ENCODE measurements at places on chromosomes 6 and 20. TPM values are rescaled to one million over a fixed set of nuclear protein-coding genes. Genes with fewer than 3 reads are reported as not detected.
A peak's percentile ranks its signal among the peaks of the same experiment; 100 is the strongest.

The DEFB132 gene
- 0.96 TPM for total RNA-seq

The FAM209A gene
- not detected for total RNA-seq

The NRN1 gene
- 81.4 TPM for total RNA-seq

The NFATC2 gene
- total RNA-seq = 11.9 TPM

The TRIM40 gene
- total RNA-seq = not detected

The FOXA2 gene
- not detected for total RNA-seq

The MOXD1 gene
- total RNA-seq = 1.8 TPM

GRCh38 chr6:163708466-163708865 is 293.9 kb downstream of the QKI start:
- DNase-seq = no peak

GRCh38 chr20:40104959-40105358 is 584.1 kb downstream of the MAFB start:
- DNase-seq = no peak

DNA sequence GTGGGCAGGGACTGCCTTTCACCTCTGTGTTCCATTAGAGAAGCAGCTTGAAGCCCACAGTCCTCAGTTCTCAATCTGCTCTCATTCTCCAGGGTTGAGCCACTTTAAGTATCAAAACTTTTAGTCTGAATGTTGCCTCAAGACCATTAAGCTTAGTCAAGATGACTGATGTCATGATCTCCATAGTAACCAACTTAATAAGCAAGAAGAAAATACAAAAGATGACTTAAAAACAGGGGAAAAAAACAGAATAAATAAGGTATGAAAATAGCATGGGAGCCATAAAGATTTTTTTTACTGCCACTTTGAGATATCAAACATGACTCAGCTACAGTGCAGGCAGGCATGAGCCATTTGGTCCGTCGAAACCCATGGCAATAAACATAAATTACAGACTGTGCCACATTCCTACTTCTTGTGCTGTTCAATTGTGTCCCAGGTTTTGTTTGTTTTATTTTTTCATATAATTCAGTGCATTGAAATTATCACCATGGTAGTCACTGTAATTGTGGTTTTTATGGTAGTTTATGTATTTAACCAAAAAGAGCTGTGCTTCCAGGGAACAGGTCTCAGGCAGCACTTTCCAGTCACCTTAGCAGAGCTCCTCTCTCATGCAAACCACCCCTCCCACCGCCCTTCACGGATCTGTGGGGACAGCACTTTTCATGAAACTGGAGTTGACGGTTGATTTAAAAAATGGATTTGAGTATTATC is 156.5 kb upstream of the INSM1 start:
- DNase-seq = no peak

DNA sequence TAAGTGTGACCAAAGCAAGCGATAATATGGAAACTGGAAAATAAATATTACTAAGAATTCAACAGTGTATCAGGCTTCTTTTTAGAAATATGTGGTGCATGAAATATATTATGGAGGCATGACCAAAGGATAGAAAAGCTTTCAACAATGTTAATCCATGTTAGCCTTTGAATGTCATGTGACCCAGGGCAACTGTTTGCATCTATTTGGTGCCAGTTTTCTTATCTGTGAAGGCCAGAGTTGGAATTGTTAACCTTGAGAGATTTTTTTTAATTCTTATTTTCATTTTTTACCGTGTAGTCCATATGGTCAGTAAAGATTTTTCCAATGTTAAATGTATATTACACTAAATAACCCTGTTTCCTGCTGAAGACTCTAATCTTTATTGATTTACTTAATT is 411.1 kb downstream of the BCKDHB start:
- no peak for DNase-seq

DNA sequence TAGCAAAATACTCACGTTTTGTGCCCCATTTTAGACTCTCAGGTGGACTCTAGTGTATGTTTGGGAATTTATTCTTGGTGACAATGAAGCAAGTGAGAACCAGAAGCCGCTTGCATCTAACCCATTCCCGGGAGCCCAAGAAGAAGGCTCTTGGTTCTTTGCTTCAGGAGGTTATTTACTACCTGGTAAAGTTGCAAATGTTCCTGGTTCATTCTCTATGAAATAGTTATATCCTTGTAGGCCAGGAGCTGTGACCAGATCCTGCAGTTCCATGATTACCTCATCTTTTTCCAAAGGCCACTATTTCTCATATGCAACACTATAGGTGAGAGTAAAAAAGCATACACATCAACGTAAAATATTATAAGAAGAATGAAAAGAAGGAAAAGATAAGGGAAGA is 60.9 kb upstream of the FABP7 start:
- no peak for DNase-seq

DNA sequence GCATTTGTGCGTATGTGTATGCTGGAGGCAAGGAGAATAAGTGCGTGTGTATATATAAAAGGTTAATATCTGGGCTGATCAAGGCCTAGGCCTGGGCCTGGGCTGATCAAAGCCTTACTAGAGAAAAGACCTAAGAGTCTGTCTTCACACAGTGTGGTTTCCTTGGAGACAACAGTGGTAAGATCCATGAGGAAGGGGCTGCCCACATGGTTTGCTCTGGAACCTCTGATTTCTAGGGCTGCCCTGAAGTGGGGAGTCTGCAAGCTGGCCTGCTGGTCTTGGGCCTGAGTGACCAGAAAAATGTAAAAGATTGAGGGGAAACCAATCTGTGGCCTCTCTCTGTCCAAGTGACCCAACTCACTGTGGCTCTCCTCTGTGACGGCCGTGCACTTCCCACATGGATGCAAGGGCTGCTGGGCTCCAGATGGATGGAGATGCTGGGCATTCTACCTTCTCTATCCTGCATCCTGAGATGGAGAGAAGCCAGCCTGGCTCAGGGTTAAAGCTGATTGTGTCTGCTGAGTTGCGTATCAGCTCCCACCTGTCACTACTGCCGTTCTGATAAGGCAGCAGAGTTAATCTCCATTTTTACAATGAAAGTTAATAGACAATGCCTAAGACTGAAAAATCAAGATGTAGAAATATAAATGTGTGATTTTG is 90.3 kb upstream of the NXT1 start:
- no peak for DNase-seq

GRCh38 chr6:156985309-156985708 is 208.1 kb downstream of the ARID1B start:
- DNase-seq = no peak

- DNase-seq = no peak
Measured at GRCh38 chr20:52003415-52003814, 188.2 kb downstream of the ZFP64 start.

DNA sequence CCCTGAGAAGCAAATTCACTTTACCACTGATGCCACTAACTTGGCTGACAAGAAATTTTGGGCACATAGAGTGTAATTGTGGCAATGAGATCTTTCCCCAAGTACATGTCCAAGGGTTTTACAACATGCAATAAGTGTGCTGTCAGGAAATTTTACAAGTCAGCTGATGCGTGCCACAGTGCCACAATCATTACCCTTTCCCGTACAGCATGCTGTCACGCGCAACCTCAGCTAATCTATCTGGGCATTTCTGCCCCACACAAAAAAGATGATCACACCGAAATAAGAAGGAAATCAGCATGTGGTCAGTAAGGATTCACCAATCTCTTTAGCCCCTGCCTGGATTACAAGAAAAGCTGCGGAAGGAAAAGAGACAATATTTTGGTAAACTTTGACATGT is 163.6 kb upstream of the PREP start:
- no peak for DNase-seq

DNA sequence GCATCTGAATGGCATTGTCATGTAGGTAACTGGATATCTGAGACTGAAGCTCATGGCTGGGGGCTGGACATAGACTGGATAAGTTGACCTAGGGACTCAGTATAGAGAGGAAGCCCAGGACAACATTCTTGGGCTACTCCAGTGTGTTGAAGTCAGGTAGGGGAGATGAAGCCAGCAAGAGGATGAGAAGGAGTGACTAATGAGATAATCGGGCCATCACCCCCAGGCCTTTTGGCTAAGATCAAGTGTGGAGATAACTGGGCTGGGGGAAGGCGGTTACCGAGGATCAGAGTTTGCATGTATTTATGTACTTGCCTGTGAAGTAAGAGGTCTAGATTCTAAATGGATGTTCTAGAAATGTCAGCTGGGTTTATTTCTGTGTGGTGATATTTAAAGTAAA is 73.4 kb downstream of the ELOVL2 start:
- DNase-seq = no peak

GRCh38 chr20:38604873-38605303 is 3.3 kb downstream of the ARHGAP40 start:
- peak; percentile 63 for DNase-seq

GRCh38 chr6:144006736-144007477 is 1.2 kb downstream of the PLAGL1 start:
- DNase-seq = no peak

- DNase-seq = no peak
Measured at GRCh38 chr6:165272585-165272984, 36.8 kb downstream of the C6orf118 start.

DNA sequence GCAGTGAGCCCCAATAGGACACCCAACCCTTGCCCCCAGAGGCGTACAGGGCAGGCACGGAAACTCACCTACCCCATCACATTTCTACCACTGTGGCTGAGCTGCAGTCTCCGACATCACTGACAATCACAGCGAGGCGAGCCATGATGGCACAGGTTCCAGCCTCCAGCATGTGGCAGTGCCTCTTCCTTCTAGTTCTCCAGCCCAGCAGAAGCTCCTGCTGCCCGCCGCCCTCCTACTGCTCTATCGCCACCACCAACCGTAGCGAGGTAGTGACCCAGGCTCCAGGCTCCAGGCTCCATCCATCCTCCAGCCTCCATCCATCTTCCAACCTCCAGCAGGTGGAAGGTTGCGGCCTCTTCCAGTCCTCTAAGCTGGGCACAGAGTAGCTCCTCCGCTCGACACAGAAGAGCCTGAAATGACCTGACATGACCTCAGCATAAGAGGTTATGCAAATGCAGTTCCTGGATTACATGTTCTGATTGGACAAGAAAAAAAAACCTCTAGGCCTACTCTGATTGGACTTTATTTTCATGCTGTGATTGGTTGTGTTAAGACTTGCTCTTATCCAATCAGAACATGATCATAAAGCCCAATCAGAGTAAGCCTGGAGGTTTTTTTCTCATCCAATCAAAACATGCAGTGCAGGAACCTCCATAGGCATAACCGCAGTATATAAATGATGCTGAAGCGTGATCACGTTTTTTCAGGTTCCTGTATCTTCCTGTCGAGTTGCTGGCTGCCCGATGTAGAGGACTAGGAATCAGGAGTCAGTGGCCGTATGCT is 438.9 kb upstream of the ZNF337 start:
- DNase-seq = no peak

DNA sequence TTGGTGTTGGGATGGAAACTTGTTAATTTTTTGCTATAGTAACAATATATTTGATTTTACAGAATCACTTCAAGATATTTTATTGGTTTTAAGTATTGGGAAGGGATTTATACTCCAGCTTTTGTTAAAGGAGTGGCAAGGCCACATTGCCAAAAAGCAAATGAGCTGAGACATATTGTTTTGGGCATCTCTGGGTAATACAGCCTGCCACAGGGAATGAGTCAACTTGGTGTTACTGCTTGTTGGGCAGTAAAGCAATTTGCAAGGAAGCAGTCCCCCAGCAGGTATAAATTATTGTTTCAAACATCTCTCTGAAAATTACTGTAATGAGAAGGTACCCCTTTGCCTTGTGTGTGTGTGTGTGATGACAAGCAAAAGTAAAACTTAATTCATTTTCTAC is 868.3 kb upstream of the FLRT3 start:
- no peak for DNase-seq

DNA sequence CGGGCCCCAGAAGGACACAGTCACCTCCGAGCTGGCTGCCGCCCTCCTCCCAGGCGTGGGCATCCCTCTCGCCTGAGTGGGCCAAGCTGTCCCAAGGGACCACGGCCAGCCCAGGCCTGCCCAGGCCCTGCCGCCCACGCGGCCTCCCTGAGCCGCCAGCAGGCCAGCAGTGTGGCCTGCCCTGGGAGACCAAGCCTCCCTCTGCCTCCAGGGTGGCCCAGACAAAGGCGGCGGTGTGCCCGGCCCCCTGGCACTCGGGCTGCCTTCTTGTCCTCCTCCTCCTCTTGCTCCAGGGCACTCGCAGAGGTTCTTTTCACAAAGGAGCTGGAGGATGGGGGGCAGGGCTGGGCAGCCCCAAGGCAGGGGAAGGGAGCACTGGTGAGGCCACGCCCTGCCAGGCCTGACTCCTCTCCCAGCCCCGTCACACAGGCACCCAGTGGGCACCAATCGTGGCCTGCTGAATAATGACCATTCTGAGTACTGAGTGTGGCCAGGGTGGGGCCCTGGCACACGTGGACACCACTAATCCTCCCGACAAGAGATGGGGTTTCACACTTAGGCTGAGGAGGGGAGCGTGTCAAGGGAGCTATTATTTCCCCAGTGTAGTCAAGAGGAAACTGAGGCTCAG is 25.3 kb downstream of the NOL4L start:
- no peak for DNase-seq

DNA sequence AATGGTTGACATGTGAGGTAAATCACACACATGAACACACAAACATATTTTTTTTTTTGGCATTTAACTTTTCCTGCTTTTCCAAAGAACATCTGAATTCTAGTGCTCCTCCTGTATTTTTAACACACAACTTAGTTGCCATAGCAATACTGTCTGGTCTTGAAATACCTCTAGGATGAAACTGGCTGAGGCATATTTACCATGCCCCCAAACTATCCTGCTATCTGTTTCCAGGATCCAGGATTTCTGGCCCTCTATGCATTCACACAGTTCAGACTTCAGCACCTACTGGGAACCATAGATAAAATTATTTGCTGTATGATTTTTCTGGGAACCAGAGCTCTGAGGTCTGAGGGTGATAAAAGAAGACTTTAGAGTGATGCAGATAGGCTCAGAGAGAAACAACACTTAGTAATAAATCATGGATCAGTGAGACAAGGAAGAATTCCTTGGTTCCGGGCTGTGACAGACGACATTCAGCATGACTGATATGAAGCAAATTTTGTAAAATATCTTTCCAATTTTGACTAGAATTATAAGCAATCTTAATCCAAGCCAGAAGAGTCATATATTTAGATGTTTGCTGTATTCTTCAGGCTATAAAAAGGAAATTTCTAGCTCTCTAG is 359.7 kb downstream of the BTBD9 start:
- DNase-seq = no peak

- no peak for DNase-seq
Measured at GRCh38 chr20:58891718-58892140, 39.2 kb downstream of the GNAS start.

DNA sequence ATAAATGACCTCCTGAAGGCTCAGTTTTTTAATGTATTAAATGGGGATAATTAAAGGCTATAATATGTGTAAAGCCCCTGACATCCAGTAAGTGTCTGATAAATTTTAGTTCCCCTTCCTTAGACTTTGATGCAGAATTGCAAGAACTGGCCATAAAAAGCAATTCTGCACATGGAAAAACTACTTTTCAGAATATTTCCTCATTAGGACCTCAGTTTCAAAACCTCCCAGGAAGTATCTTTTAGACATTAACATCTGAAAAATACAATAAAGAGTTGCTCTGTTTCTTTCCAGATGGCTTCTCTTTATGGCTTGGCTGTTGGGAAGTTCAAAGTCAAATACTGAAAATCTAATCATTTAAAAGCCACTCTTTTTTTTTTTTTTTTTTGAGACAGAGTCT is 106.3 kb upstream of the ZNF217 start:
- DNase-seq = no peak

Data from breast epithelium (tissue), 4 donors.